ENCODE measurements at places on chromosomes 5 and 9.

DNA sequence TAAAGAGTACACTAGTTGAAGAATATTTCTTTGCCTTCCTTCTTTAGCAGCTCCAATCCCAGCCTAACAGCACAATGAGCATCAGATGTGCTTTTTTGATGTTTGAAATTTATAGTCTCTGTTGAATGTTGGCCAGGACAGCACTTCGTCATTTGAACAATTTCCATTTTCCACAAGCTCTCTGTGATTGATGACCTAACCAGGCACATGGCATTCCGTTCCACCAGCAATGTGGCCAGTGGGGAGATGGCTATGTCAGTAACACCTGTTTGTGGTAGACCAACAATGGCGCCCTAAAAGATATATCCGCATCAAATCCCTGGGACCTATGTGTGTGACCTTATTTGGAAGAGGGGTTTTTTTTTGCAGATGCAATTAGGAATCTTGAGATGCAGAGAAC is 66.8 kb downstream of the PALM2AKAP2 start:
- DNase-seq = no peak

- no peak for DNase-seq
Observed at GRCh38 chr9:27495480-27496134, 28.5 kb upstream of the IFNK start.

DNA sequence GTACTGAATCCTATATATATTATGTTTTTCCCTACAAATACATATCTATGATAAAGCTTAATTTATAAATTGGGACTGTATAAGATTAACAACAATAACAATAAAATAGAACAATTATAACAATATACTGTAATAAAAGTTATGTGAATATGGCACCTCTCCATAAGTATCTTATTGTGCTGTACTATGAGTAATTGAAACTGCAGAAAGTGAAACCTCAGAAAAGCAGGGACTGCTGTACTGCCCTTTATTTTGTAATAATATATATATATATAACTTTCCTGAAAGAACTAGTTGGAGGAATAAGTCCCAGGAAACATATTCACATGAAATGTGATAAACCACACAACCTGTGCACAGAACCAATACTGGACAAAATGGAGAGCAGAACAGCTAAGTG is 77.3 kb downstream of the PAM start:
- DNase-seq = no peak

DNA sequence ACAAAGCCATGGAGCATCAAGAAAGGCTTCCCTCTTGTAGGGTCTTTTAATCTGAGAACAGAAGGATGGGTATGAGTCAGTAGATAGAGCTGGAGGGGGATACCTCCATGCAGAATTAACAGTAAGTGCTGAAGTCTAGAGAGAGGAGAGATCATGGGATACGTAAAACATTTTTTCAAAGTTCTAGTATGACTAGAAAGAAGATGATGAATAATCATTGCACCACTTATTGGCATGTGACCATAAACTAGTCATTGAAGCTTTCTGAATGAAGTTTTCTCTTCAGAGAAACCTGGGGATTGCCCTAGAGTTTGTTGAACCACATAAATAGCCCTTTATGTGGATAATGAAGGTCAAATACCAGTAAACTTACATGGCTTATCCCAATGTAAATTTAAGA is 48.6 kb upstream of the PTPRD start:
- no peak for DNase-seq

- no peak for DNase-seq
Observed at GRCh38 chr9:7912037-7912535, 112.5 kb upstream of the DMAC1 start.

DNA sequence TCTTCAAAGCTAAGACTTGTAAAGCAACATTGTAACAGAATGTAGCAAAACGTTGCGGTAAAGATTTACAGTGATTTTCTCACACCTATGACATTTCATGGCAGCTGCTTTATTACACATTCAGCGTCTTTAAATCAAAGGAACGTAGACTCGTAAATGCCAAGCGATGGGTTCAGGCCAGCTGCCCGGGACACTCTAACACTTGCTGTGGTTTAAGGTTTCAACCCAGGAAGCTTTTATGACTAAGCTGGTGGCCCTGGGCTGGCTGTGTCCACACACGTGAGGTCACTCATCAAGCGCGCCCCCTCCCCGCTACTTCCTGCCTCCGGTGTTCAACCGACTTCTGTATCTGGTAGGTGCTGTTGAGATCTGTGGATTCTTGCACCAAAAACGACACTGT is 2.5 kb downstream of the SLC6A18 start:
- DNase-seq = no peak

- DNase-seq = peak; percentile 72
Observed at GRCh38 chr5:59790776-59791475, 102.6 kb downstream of the PDE4D start.

GRCh38 chr9:137461663-137462395 is 2.7 kb upstream of the NSMF start:
- no peak for DNase-seq

- DNase-seq = no peak
Observed at GRCh38 chr9:136160995-136161610, 42.4 kb upstream of the TMEM250 start.

DNA sequence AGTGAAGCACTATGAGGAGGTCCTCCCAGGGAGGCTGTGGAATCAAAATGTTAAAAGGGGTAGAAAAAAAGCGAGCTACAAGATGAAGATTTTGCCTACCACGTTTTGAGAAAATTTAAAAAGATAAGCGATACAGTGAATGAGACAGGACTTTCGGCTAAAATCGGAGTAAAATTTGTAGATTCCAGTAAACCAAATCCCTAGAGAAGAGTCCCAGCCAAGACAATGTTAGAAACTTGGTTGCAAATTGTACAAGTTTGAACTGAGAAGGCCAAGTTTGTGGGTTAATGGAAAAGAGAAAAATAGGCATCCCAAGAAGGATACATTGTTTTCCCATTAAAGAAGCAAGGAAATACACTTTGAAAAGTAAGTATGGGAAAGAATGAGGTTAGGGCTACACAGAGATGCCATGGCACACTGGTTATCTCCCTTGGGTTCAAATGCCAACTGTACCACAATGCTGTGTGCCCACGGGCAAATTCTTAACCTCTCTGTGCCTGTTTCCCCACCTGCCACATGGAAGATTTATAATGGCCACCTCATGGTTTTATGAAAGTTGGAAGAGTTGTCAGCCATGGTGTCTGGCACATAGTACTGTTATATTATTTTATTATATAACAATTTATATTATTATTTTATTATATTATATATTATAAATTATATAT is 16.2 kb upstream of the MGAT1 start:
- DNase-seq = no peak

GRCh38 chr9:89655990-89656657 is 51.3 kb downstream of the GADD45G start:
- DNase-seq = peak; percentile 44

DNA sequence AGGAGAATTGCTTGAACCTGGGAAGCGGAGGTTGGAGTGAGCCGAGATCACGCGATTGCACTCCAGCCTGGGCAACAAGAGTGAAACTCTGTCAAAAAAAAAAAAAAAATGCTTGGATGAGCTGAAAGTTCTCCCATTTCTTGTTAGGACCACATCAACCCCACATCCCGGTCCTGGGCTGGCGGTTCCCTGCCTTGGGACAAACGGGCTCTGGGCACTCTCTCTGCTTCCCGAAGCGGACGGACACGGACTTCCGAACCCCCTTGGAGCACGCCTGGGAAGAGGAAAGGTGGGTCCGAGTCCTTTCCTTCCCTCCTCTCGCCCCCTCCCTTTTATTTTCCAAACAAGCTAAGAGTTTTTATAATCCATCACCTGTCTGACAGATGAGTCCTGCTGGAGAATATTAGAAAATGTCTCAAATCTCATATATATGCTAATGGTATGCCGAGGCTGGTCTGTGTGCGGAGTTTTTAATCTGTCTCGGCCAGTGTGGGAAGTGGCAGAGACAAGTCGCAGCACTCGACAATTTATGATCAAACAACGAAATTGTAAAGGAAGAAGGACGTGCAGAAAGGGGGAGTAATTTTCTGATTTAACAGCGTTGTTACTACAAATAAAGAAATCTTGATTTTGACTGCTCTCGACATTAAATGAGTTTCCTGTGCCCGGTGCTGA is 257.9 kb upstream of the IRX4 start:
- DNase-seq = no peak

GRCh38 chr5:127400946-127401670 is 110.5 kb downstream of the MEGF10 start:
- DNase-seq = no peak

- peak; percentile 87 for DNase-seq
Observed at GRCh38 chr5:160260881-160261815, 31.8 kb downstream of the FABP6 start.

- no peak for DNase-seq
Observed at GRCh38 chr5:169637549-169638121, 560 bp downstream of the DOCK2 start.

DNA sequence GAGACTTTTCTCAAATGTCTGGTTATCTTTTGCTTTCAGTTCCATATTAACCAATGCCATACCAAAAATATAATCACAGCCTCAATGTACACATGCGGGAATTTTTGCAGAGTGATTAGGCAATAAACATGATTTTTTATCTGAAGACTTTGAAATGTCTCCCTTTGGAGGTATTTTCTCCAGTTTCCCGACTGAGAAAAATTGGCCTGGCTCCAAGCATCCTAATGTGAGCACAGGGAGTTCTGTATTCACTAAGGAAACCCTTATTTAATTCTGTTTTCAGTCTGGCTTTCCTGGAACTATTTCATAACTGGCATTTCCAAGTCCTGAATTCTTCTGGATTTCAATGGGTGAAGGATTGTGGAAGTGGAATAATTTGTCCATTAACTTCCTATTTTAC is 8.5 kb downstream of the HCN1 start:
- no peak for DNase-seq

- peak; percentile 49 for DNase-seq
Observed at GRCh38 chr5:56561-57290, 35.2 kb upstream of the PLEKHG4B start.

DNA sequence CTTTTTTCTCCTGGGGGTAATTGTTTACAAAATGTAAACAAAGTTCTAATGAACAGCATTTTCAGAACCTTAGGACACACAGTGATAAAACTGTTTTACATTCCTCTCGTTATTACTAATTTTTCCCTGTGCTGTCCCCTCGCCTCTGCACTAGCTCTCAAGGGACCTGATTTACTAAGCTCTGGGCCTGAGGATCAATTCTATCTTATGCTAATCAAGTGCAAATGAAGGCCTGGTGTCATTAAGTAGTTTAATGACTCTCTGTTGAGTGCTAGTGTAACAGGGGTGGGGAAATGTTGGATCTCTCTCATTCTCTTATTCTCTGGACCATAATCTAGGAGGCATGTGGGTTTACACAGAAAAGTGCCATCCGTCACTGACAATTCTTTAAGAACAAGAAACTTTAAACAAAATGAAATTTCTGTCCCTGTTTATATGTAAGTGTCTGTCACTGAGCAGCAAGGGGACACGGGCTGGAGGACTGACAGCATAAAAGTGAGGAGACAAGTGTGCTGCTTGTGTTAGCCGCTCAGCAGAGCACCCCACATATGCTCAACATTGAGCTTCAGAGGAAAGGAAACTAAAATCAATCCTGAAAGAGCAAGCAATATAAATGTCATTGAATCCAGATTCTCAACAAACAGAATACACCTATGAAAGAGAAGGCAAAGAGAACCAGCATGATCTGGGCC is 115.4 kb downstream of the WDR41 start:
- DNase-seq = no peak

DNA sequence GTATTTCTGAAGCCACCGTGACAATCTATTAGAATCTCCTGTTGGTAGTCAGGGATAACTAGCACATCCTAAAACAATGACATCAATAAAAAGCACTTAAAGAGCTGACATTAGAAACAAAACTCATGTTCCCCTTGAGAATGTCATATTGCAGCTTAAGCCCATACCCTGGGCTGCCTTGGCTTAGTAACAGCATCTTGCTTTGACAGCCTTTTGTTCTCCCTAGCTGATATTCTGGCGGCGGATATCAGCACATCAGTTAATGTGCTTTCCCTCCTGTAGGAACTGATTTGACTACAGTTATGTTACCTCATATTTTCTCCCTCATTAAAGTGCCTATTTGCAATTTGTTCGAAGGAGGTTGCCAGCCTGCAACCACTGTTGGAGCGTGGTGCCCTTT is 214.1 kb downstream of the CD180 start:
- DNase-seq = no peak

- DNase-seq = no peak
Observed at GRCh38 chr9:134231330-134231745, 67.0 kb upstream of the RNU6ATAC start.

- no peak for DNase-seq
Observed at GRCh38 chr5:138947780-138948179, 72.6 kb upstream of the LRRTM2 start.

- no peak for DNase-seq
Observed at GRCh38 chr5:167790462-167791260, 500.8 kb upstream of the WWC1 start.

DNA sequence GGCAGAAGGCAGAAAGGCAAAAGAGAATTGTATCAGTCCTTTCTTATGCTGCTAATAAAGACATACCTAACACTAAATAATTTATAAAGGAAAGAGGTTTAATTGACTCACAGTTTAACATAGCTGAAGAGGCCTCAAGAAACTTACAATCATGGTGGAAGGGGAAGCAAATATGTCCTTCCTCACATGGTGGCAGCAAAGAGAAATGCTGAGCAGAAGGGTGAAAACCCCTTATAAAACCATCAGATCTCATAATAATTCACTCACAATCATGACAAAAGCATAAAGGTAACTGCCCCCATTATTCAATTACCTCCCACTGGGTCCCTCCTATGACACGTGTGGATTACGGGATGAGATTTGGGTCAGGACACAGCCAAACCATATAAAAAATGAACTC is 312.5 kb upstream of the PTGER4 start:
- no peak for DNase-seq

GRCh38 chr9:93123561-93124283 is 10.3 kb downstream of the NINJ1 start:
- no peak for DNase-seq

- DNase-seq = peak; percentile 80
Observed at GRCh38 chr5:92552206-92553160, 1028.5 kb downstream of the NR2F1-AS1 start.

DNA sequence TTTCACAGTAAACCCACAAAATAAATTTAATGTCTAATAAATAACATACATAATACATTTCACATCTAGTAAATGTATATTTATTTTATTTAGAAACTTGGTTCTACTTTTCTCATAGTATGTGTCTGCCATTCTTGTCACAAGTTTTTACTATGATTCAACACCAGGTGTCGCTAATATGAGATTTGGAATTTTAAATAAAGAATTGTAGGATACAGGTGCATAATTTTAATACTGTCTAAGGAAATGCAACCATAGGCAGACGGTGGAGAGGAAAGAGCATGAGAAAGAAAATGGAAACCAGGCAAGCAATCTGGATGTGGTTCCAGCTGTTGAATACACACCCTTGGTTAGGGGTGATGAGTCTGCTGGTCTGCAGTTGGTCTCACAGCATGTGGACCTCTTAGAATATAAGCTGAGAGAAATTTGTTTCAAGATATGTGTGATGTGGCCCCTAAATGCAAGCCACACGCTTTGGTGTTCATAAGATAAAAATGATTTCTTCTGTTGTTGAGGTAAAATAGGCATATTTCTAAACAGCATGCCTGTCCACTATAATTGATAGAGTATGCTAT is 114.7 kb upstream of the TXNDC8 start:
- peak; percentile 46 for DNase-seq

- DNase-seq = no peak
Observed at GRCh38 chr5:4017076-4017803, 421.6 kb downstream of the IRX1 start.

Measured in lung microvascular endothelial cell (primary cell).